ENCODE measurements at places on chromosomes 6 and 20.

DNA sequence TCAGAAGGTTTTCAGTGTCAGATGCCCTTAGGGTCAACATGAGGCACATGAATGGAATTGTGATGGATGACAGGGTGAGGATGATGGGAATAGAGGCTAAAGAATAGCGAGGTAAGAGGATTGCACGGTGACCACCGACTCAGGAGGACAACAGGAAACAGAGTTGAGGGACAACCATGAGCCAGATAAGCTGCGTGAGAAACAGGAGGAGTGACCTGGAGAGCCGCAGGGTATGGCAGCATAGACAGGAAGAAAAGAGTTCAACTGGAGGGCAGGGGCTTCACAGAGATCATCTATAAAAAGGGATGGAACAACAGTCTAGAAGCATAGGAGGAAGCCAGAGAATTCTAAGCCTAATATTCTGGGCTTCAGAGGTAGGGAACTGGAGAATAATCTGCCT is 84.7 kb upstream of the ENPP5 start:
- DNase-seq, result no peak

DNA sequence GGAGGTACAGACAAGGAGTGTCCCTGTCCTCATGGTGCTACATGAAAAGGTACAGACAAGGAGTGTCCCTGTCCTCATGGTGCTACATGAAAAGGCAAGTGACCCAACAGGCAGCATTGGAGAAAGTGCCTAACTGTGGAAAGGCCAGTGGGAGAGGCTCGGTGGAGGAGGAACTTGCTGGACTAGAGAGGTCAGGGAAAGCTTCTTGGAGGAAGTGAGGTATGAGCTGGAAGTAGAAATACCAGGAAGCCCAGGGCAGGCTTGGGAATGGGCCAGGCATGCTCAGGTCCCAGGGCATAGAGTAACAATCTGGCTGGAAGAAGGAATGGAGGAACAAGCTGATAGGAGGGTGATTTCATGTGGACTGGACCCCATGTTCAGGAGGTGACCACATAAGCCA is 59.8 kb upstream of the FNDC1 start:
- DNase-seq, result no peak

DNA sequence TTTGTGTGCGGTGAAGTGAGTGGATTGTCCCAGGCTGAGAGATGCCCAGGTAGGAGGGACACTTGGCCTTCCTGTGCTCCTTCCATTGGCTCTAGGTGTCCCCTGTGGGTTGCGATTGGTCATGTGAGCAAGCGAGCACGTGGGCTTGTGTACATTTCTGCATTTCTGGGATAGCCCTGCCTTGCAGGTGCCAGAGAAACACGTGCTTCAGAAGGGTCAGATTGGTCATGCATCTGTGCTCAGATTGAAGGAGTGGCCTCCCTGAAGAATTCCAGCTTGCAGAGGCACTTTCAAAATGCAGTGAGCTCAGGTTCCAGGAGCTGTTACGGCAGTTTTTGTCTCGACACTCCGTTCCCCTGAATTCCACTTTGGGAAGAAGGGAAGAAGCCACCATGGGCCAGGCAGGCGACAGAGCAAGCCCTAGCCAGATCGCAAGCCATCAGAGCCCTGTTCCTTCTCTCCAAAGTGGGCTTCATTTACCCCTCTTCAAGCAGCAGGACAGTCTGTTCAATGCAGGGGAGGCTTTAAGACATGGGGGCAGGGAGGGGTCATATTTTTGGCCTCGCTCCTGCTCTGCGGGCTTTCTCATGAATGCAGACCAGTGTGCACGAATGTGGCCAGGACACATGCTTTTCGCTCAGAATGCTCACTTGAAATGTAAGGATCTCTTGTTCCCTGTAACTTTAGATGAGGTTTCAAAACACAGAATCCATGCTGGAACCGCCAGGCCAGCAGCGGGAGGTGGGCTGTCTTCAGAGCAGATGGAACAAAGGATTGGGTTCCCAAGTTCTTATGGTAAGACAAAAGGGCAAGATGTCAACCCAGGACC is 78.6 kb upstream of the AKAP12 start:
- DNase-seq, result no peak

DNA sequence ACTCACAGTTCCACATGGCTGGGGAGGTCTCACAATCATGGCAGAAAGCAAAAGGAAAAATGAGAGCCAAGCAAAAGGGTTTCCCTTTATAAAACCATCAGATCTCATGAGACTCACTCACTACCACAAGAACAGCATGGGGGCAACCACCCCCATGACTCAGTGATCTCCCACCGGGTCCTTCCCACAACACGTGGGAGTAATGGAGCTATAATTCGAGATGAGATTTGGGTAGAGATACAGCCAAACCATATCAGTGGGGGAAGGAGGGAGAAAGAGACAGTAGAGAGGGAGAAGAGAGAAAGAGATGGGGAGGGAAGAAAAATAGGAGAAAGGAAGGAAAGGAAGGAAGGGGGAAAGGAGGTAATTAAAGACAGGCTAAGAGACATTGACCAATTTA is 30.1 kb downstream of the GMDS start:
- no peak for DNase-seq

- DNase-seq, result peak; percentile 62
Observed at GRCh38 chr6:164109770-164110140, 695.2 kb downstream of the QKI start.

Data from heart left ventricle (tissue), 16 donors.